ENCODE measurements at places on chromosomes 11 and 22.

GRCh38 chr11:8218840-8219239 lies 44.8 kb downstream of the LMO1 start:
- no peak for DNase-seq

DNA sequence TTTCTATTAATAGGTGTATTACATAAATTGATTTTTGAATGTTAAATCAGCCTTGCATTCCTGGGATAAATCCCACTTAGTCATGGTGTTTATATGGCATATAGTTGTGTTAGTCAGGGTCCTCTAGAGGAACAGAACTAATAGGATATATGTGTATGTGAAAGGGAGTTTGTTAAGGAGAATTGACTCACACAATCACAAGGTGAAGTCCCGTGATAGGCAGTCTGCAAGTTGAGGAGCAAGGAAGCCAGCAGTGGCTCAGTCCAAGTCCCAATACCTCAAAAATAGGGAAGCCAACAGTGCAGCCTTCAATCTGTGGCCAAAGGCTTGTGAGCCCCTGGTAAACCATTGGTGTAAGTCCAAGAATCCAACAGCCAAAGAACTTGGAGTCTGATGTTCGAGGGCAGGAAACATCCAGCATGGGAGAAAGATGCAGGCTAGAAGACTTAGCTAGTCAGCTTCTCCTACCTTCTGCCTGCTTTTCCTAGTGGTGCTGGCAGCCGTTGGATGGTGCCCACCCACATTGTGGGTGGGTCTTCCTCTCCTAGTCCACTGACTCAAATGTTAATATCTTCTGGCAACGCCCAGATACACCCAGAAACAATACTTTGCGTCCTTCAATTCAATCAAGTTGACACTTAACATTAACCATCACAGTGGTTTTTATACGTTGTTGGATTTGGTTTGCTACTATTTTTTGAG lies 12.9 kb downstream of the SFI1 start:
- DNase-seq: no peak

DNA sequence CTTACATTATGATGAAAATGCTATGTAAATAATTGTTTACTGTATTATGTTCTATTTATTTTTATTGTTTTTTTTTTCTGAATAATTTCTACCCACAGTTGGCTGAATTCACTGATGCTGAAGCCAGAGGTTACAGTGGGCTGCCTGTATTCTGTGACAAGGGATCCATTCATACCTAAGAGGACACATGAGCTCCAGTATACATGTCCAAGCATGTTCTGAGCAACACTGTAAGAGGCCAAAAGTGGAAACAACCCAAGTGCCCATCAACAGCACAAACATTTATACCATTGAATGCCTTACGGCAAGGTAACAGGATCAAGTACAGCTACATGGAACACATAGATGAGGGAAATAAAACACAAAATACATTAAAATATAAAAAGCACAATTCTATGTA lies 1.4 kb upstream of the SRSF8 start:
- no peak for DNase-seq

GRCh38 chr11:111303461-111303860 lies 5.1 kb downstream of the POU2AF3 start:
- DNase-seq: no peak

GRCh38 chr22:17906978-17907747 lies 117.2 kb downstream of the MICAL3 start:
- DNase-seq: no peak

GRCh38 chr22:40819599-40820140 lies 524 bp upstream of the SLC25A17 start:
- DNase-seq: no peak

DNA sequence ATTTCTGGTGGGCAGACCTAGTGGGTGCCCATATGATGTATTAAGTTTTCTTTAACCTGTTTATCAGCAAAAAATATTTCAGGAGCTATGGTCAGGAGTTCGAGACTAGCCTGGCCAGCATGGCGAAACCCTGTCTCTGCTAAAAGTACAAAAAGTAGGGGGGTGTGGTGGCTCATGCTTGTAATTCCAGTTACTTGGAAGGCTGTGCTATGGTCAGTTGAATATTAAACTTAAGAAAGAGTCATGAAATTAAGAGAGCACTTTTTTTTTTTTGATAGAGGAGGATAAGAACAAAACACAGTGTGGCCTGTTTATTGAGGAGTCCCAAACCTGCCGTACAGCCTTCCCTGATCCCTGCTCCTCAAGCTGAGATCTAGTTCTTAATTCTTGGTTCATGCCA lies 29.8 kb downstream of the OR6Q1 start:
- no peak for DNase-seq

GRCh38 chr11:78562398-78562797 lies 12.3 kb downstream of the NARS2 start:
- peak; percentile 86 for DNase-seq

- DNase-seq: no peak
These were observed 3.4 kb downstream of the APOA1 start for GRCh38 chr11:116833816-116834534.

DNA sequence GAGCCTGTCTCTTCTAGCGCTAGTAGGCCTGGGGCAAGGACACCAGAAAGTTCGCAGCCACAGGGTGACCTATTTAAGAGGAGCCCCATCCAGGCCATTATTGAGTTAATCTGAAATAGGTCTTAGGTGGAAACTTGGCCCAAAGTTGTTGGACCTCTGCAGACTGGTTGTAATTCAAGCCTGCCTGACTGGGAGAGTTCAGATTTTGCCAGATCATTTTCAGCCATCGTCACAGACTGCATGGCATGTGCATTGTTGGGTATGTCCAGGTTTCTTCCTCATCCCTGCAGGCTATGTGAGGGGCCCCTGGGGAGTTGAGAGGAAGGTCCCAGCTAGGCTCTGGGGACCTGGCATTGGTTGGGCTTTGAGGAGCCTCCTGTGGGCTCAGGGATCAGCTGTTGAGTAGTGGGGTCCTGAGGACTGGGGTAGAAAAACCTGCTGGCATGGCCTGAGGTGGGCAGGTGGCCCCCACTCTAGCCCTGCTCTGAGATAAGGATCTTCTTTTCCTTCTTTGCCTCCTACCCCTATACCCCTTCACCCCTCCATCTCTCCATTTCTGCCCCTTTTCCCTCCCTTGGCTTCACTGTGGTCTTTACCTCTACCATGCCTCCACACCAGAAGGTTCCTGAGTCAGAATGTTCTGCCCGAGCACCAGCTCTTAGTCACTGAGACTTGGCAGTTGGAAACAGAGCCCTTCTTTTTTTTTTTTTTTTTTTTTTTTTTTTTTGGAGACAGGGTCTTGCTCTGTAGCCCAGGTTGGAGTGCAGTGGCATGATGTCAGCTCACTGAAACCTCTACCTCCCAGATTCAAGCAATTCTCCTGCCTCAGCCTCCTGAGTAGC lies 112.7 kb downstream of the MORC2 start:
- no peak for DNase-seq

- no peak for DNase-seq
These were observed 11.9 kb downstream of the APOL2 start for GRCh38 chr22:36227396-36227795.

DNA sequence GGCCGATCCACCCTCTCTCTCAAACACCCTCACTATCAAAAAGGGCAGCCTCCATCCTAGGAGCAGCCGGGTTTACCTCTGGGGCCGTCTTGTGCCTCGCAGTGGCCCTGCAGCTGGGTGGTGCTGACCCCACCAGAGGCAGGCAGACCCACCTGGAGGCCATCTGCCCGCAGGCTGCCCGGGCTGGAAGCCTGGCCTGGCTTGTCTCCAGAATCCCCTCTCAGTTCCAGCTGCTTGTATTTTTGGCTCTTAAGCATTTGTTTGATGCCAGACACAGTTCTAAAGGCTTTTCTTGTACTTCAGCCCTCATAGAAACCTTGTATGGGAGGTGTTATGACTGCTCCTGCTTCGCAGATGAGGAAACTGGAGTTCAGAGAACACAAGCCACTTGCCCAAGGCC lies 4.2 kb upstream of the NFAM1 start:
- no peak for DNase-seq

DNA sequence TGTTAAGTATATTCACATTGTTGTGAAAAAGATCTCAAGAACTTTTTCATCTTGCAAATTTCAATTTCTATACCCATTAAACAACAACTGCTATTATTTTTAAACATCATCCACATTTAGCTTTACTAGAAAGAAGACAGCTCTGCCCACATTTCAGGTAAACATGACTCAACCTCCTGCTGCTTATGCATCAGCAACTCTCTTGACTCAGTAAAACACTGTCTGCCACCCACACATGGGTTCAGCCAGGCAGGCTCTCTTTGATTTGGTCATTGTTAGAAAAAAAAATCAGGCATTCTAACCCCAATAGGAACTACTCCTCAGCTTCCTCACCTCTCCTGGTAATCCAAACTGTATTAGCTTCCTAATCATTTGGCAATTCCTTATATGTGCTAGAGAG lies 5.1 kb upstream of the ENDOD1 start:
- DNase-seq: no peak

GRCh38 chr11:107744736-107745135 lies 32.9 kb upstream of the SLN start:
- DNase-seq: no peak

DNA sequence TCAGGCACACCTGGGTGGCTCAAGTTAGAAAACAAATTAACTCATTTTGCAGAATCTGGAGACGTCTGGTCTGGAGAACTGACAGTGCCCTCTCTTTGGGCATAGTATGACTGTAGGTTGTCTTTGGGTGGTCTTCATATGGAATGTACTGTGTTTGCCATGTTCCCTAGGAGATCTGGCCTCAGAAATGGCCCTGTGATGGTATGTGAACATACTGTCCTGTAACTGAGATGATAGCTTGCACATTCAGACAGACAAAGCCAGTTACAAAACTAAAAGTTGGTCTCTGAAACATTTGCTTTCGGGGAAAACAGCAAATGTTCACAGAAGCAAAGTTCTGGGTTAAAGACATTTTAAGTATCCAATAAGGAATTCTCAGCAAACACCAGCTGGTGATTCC lies 29.7 kb downstream of the CD44 start:
- DNase-seq: no peak

GRCh38 chr11:103637295-103637694 lies 399.1 kb upstream of the DDI1 start:
- no peak for DNase-seq

GRCh38 chr11:22832315-22833015 lies 2.9 kb upstream of the SVIP start:
- DNase-seq: no peak

GRCh38 chr11:67406969-67407687 lies 3.2 kb downstream of the TBC1D10C start:
- peak; percentile 18 for DNase-seq

- peak; percentile 98 for DNase-seq
These were observed 56.4 kb downstream of the MYH9 start for GRCh38 chr22:36331306-36331911.

GRCh38 chr11:47905358-47906059 lies 57.4 kb upstream of the NUP160 start:
- peak; percentile 91 for DNase-seq

GRCh38 chr22:46942799-46943785 lies 180.6 kb downstream of the TBC1D22A start:
- DNase-seq: no peak

DNA sequence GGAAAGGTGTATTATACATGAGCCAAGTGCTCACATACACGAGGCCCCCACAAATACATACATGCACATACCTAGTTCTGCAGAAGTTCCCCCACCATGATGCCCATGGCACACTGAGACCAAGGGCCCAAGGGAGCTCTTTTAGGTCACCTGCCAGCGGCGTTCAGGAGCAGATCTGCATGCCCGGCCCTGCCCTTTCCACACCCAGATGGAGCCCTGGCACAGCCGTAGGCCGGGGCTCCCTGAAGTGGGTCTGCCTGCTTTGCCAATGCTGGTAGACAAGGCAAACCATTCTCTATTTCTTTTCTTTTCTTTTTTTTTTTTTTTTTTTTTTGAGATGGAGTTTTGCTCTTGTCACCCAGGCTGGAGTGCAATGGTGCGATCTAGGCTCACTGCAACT lies 21.5 kb downstream of the NFAM1 start:
- no peak for DNase-seq

DNA sequence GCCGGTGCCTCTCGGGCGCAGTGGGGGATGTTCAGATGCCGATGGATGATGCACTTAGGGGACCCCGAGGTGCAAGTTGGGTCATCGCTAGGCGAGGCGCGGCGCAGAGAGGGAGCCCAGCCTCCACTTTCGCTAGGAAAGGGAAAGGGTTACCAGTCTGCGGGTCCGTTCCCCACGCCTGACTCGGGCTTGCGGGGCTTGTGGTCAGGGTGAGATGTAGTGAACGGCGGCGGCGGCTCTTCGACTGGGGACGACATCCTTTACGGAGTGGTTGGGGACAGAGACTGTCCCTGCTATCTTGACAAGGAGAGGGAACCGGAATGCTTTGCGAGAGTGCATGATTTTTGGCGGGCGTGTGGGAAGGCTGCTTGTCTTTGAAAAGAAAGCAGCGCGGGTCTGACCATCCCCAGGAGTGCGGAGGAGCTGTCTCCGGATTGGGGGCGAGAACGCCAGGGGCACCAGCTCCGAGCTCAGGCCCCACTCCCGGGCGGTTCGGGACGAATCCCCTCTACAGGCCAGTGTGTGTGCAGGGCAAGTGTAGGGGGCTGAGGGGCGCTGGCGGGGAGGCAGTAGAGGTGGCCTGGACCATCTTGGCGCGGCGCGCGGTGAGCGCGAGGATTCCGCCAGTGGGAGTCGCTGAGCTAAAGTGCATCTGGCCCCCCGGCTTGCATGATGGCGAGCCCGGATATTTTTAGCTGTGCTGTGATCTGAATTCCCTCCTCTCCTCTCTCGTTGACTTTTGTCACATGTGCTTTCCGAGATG lies 1.1 kb downstream of the FAT3 start:
- DNase-seq: no peak

- no peak for DNase-seq
These were observed 436.2 kb downstream of the BUD13 start for GRCh38 chr11:116336540-116336939.

GRCh38 chr11:70445605-70446004 lies 47.3 kb downstream of the CTTN start:
- DNase-seq: no peak

DNA sequence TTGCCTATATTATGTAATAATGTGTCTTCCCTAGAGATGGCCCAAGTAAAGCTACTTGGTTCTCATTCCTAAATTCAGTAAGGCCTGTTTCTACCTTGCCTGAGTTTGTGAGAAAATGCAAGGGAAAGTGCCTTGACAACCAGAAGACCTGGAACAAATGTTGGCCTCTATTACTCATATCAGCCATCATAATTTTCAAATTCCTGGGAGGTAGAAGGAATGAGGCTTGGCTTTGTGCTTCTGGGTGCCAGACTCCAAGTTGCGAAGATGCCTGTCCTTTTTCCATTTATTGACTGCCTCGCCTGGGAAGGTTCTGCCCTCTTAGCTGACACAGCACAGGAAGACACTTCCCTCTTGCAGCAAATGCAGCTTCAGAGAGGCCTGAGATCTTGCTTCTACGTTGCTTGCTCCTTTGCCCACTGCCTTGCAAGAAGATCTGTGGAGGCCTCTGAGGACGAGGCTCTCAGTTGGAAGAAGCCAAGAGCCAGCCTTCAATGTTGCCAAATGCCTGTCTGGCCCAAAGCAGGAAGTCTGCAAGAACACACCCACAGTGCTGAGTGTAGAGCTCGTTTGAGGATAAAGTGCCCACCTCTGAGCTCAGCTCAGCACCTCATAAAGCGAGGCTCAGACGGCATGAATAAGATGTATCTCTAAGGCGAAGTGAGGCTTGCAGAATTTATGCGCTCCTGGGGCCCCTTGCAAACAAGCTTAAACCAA lies 120.1 kb downstream of the GALNT18 start:
- peak; percentile 84 for DNase-seq

All from trophoblast cell (in vitro differentiated cells and primary cell).